GDM1 (cell line): ENCODE measurements at places on chromosomes 5 and 9.

DNA sequence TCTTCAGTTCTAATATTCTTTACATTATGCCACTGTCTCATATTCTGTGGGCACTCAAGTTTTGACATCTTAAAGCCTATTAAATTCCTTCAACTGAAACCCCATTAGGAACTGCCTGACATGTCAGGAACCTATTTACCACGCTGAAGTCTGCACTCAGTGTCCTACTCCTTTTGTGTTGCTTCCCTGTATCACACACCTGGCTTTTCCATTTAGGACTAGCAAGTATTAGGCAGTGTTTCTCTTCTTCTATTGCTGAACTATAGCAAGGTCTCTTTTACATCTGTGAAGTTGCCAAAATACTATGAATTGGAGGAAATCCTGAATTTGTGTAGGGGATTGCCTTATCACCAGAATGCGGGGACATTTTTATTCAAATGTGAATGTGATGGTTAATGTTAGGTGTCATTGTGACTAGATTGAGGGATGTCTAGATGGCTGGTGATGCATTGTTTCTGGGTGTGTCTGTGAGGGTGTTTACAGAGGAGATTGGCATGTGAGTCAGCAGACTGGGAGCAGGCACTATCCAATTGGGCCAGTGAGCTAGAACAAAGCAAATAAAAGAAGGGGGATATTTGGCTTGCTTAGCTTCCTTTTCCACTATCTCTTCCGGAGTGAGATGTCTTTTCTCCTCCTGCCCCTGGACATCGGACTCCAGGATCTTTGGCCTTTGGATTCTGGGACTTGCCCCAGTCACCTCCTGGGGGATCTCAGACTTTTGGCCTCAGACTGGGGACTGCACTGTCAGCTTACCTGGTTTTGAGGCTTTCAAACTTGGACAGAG, 21.2 kb upstream of the VCAN start:
- no peak for DNase-seq

DNA sequence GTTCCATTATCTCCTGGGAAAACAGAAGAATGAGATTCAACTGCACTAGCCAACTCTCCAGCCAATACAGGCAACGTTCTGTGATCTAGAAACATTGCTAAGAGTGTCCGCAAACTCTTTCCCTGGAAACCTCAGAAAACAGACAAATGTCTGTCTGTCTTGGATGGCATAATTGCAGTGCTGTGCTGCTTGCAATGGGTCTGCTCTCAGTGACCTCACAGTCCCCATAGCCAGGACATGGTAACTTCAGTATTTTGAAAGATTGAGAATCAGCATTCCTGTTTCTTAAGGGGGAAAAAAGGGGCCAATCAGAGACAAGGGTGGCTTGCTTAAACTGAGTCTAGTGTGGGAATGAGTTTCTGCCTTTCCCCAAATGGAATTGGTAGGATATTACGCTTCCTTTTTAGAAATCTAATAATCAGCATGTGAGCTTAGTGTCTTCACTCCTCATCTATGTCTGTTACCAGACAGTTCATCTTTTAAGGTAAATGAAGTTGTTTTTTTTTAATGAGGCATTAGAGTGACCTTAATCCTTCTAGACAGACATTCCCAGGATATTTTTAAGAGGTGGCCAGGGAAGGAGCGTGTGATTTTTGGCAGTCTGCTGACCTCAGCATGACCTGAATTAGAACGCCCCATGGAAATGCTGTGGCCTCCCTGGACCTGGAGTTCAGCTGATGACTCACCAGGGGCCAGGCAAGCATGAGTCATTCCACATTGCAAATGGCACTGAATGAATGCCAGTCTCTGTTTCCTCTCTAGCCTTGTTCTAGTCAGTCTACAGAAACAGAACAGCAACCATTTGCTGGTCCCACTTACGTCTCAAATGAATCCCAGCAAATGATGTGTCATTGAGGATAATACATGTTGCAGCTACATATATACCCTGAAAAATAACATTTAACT, 210.2 kb upstream of the ACTBL2 start:
- DNase-seq, result peak; percentile 7

GRCh38 chr9:99041618-99042017, 63.3 kb upstream of the TGFBR1 start:
- DNase-seq, result no peak

DNA sequence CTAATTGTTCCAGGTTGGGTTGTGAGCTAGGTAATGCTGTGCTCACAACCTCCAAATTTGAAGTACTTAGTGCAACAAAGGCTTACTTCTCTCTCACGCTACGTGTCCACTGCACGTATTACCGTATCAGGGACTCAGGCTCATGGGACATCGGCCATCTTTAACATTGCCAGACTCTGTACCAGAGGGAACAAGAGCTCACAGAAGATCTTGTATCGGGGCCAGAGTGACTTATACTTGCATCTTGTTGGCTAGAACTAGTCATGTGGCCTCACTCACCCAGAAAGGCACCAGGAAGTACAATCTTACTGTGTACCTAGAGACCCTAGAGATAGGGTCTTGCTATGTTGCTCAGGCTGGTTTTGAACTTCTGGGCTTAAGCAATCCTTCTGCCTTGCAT, 81.1 kb upstream of the KLF9 start:
- DNase-seq, result no peak

DNA sequence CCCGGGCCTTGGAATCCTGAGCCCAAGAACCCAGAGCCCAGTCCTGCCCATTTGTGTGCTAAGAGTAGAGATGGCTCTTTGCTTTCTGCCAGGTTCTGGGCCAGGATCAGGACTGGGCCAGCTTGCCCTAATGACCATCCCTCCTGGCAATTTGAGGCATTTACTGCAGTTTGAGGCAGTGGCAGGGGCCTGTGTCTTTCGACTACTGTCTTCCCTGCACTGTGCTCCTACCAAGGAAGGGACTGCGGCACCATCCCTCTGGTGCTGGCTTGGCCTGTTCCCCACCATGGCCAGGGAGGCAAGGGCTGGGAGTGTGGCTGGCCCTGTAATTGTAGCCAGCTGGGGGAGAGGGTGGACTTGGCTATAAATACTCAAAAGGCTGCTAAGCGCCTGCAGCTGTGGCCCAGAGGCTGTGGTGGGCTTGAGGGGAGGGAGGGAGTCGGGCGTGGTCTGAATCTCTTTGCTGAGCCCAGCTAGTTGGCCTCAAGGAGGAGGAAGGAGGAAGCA, 4.6 kb downstream of the ENHO start:
- no peak for DNase-seq

GRCh38 chr9:135961277-135961715, at the start of gene UBAC1:
UBAC1 (minus strand) TSS chr9:135961373; CDS start chr9:135961162, 211 bp downstream.
- DNase-seq, result peak; percentile 95

- no peak for DNase-seq
Measured at GRCh38 chr5:81246697-81247096, 13.6 kb downstream of the CKMT2 start.

DNA sequence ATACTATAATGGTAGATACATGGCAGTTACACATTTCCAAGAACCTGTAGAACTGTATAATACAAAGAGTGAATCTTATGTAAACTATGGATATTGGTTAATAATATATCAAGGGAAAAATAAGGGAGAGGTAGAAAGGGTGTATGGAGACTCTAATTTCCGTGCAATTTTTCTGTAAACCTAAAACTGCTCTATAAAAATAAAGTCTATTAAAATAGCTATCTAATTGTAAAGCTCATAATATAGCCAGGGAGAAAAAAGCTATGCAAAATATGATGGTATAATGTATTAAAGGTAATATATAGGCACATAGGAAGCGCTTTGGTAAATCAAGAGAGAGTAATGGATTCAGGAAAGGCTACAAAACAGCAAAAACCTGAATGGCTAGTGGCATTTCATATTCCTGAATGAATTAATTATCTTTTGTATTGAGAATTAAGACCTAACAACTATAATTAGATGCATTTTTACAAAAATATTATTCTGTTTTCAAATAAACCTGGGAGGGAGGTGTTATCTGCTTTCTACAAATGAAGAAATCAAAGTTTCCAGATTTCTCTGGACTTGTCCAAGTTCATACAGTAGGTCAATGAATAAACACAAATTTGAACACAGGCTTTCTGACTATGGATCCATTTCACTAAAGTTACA, 22.8 kb downstream of the ANXA1 start:
- no peak for DNase-seq

DNA sequence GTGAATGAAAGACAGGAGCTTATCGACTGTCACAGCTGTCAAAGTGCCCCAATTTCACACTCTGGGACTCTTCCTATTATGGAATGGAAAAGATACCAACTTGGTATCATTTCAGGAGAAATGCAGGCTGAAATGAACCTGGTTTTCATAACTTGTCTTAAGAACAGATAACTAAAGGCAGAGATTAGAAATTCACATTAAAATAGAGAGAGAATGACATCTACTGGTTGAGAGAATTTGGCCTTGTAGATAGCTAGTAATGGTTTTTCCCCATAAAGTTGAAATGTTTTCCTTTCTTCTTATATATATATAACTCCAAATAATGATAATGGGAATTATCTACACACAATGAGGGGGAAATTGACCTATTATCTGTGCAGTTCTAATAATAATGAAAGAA, 600.2 kb upstream of the CCNG1 start:
- no peak for DNase-seq

GRCh38 chr5:155260798-155261197, 247.2 kb downstream of the KIF4B start:
- DNase-seq, result no peak

DNA sequence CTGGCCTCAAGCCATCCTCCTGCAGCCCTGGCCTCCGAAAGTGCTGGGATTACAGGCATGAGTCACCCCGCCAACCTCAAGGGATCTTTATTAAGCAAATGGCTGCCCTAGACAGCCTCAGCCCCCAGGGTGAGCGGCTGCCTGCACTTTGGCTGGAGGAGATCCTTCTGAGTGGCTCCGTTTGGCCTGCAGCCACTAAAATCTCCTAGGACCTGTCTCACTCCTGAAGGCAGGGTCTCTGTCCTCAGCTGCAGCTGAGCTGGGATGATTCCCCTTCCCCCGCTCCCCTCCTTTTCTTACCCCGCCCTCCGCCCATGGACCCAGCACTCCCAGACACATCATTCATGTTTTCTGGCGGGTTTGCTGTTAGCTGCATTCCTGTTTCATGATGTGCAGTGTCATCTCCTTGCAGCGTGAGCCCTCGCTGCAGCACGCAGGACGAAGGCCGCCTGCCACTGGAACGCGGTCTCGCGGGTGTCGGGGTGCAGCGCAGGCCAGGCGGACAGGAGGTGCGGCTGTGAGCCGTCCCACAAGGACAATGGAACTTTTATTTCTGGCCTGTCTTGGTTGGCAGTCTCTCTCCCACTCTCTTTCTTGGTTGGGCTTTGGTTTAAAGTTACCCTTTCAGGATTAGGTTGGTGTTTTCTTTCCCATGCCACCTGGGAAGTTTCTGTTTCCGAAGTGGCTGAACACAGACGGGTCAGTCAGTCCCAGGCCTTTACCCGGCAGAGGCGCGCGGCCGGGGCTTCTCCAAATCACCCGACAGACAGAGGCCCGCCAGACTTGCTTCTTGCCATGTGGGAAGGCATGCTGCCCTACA, 137.1 kb downstream of the FOXD1 start:
- no peak for DNase-seq

GRCh38 chr5:8289779-8290178, 420.8 kb downstream of the MTRR start:
- no peak for DNase-seq

DNA sequence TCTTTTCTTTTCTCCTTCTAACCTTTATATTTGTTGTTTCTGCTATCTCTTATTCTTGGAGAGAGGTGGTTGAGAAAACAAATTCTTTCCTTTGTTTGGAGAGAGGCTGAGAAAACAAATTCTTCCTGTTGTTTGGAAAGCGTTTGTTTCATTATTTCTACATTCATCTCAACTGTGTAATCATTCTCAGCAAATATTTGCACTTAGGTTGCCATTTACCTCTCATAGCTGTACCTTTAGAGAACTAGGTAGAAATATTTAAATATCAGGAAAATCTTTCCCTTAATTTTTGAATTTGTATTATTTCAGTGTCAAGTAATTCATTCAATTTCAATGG, 1824.4 kb upstream of the CDH9 start:
- no peak for DNase-seq

DNA sequence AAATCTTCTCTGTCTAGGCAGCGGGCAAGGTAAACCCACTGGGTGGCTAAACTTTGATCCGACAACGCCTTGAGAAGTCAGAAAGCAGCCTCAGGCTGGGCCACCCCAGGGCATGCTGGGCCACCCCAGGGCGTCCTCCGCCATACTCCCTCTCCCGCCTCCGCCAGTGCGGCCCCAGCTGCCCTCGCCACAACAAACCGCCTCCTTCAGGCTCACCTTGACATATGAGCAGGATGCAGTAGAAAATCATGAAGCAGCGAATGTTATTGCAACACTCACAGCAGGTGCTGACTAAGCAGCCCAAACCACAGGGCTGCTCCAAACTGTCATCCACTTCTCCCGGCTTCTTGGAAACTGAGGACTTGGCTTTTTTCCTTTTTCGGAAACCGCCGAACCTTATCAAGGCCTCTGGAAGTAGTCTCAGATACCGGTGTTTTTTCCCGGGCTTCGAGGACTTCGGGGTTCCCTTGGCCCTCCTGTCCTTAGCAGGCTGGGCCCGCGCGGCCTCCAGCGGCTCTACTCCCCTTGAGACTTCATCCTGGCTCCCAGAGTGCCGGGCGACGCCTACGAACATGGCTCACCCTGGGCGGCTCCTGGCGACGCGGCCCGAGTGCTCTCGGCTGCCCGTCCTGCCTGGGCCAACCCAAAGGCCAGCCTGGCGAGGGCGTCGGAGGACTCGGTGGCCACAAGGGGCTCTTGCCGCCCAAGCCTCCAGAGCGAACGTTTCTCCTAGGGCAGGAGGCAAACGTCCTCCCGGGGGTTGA, at the start of gene SLCO6A1:
Gene SLCO6A1, minus strand, starts transcription at position 731 of the 764 bp plus-strand sequence. Its CDS starts 157 bp downstream, at position 574.
- no peak for DNase-seq

GRCh38 chr9:79477955-79478771, 93.6 kb upstream of the TLE4 start:
- no peak for DNase-seq

GRCh38 chr5:56317923-56318561, 84.9 kb upstream of the ANKRD55 start:
- DNase-seq, result no peak

GRCh38 chr5:109416882-109417281, 7.1 kb upstream of the PJA2 start:
- no peak for DNase-seq

DNA sequence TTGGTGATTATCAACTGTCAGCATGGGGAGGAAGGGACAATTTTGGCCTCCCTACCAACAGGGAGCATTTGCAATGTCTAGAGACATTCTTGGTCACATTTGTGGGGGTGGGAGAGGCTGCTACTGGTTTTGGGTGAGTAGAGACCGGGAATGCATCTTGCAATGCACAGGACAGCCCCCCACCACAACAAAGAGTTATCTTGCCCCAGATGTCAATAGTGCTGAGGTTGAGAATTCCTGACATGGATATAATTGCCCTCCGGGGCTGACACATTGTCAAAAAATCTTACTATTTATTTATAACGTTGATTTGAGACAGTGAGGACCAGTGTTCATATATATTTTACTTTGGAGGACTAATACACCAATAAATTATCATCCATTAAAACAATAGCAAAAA, 316.1 kb downstream of the PSAT1 start:
- no peak for DNase-seq

GRCh38 chr5:136906545-136906944, 541.2 kb upstream of the TRPC7 start:
- DNase-seq, result no peak

DNA sequence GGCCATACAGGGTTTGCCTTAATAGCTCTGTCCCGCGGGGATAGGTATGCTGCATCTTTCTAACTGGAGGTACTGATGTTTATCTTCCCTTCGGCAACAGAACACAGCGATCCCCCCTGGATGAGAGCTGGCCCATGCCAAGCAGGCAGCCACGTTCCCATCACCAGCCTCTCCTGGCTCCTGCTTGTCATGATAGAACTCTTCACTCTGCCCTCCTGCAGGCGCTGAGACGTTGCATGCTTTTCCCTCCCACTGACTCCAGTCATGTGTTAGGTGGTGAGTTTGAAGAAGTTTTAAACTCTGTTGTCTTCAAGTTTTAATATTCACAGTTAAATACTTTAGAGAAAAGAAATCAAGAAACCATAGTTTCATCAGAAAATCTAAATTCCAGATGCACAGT, 60.0 kb downstream of the MED27 start:
- no peak for DNase-seq
